NCI-H510A (cell line): ENCODE measurements at places on chromosomes 4 and X.
A peak's percentile ranks its signal among the peaks of the same experiment; 100 is the strongest.

DNA sequence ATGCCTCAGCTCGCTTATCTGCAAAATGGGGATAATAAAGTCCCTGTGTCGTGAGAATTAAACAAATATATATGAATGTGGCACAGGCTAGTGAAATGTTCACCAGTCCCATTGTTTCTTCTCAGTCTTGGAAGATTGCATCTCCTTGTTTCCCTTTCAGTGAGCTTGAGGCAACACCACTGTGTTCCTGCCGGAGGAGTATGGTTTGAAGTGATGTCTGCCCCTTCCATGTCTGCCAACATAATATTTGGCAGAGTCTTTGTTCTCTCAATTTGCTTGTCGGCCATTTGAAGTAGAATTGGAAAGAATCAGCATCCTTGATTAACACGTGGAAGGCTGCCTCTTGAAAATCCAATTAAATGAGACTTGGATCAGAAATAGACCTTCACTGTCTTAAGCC lies 1088.5 kb upstream of the INTU start:
- no peak for DNase-seq

DNA sequence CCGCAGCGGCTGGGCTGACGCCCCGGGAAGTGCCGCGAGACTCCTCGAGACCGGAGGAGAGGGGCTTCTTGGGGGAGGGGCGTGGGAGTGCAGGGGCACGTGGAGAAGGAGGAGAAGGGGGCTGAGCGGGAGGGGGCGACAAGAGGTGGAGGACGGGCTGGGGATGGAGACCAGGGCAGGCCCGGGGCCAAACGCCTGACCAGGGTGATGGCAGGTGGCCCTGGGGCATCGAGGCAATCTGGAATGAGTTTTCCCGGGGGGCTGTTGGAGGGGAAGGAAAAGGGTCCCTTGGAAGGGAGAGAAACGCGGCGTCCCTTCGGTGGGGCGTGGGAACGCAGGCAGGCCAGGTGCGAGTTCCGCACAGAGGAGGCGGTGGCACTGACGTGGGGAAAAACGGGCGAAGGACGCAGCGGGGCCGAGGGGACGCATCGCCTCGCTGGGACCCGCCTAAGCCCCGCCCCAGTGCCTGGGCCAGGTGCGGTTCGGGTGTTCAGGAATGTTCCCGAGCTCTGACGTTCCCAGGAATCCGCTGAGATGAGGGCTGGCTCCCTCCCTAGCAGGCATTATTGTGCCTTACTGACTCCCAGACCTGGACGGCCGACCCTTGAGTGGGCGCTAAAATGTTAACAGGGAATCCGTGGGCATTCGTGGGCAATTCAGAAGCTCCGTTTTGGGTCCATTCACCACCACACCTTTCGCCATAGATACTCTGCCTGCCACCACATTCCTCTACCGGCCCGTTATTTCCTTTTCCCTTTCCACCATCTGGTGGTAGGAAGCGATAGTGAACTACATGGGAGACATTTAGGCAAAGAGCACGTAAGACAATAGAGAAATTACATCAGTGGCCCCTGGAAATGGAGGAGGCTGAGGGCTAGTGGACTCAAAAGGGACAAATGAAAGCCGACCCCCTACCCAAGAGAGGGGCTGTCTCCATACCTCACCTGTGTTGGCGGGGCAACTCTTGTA lies 795 bp upstream of the SH3KBP1 start:
- no peak for DNase-seq

DNA sequence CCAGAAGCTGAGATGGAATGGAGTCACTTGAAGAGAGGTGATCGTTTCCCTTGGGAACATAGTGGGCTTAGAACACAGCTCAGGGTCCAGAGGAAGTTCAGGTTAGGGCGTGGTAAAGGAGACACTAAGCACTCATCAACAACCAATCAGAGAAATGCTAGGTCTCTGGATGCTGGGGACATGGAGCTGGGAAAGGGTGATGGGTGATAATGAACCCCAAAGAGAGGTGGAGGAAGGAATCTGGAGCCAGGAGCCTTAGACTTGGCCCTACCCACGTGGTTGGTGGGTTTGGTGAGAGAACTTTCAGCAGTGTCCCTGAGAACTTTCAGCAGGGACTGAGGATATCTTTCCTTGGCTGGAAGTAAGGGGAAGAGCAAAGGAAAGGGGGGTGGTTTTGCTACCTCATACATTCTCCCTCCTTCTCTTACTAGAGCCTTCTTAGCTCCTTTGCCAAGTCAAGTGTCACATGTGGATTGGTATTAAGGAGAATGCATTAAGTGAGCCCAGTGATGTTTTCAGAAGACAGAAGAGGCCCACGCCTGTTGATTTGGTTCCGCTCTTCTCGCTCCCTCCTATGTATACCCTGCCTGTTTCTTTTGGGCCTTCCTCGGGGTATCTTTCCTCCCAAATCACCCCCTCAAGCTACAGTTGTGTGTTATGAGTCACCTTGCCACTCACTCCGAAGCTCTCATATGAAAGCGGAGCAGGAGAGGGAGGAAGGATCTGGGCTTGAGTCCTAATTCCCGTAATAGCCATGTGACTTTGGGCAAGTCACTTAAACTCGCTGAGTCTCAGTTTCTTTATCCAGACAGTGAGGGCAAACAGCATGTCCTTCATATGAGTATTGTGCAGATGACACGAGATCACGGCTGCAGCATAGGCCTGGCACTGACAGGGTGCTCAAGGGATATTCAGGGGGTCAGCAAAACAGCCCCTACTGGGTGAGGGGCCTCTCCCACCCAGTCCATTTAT lies 63.1 kb downstream of the TSC22D3 start:
- no peak for DNase-seq

GRCh38 chrX:49250578-49250977 lies 13.9 kb downstream of the FOXP3 start:
- DNase-seq, result no peak

- no peak for DNase-seq
Measured at GRCh38 chrX:66036231-66036630, 3.6 kb downstream of the VSIG4 start.

- no peak for DNase-seq
Measured at GRCh38 chrX:10399043-10399741, 221.2 kb downstream of the MID1 start.

- no peak for DNase-seq
Measured at GRCh38 chr4:2011583-2011982, 2.8 kb upstream of the NELFA start.

GRCh38 chr4:101414496-101414895 lies 67.2 kb upstream of the PPP3CA start:
- no peak for DNase-seq

GRCh38 chr4:139761461-139761860 lies 95.8 kb downstream of the MGST2 start:
- DNase-seq, result no peak

- DNase-seq, result no peak
Measured at GRCh38 chrX:136057567-136057966, 72.3 kb downstream of the SLC9A6 start.

DNA sequence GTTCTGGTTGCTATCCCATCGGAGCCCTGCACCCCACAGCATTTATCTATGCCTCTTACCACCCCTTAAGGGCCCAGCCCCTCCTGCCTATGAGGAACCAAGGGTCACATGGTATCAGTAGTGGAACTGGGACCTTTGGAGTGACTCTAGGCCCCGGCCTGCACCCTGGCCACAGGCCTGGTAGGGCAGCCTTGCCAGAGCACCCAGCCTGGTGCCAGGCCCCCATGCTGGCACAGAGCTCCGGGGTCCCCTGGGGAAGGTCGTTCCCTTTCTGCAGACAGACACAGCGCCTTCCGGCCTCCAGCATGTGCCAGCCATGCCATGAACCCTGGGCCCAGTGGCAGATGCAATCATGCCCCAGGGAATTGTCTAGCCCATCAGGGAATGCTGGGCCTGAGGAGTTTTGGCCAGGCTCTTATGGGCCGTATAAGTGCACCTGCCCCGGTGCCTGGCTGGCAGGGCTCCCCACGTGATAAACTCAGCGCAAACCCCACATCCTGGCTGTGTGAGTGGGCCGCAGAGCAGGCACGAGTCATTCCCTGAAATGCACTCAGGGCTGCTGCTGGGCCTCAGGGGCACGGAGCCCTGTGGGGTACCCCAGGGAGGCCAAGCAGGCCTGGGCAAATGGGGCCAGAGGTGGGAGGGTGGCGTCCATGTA lies 19.8 kb upstream of the ADD1 start:
- no peak for DNase-seq

GRCh38 chr4:97558204-97558778 lies 585.0 kb downstream of the STPG2 start:
- no peak for DNase-seq

DNA sequence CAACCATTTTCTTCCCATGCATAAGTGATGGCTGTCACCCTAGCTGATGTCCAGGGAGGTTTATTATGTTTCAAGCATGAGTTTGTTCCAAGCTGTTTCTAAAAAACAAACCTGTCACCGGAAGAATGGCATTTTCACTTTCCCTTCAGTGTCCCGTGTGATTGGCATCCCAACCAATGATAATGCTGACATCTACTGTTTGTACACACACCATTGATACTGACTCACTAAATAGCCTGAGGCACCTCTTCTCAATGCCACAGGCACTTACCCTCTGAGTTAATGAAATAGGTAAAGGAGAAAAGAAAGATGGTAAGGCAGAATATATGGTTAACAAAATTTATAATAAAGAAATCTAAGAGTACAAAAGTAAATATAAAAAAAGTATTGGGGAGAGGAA lies 23.1 kb upstream of the VCX2 start:
- no peak for DNase-seq

DNA sequence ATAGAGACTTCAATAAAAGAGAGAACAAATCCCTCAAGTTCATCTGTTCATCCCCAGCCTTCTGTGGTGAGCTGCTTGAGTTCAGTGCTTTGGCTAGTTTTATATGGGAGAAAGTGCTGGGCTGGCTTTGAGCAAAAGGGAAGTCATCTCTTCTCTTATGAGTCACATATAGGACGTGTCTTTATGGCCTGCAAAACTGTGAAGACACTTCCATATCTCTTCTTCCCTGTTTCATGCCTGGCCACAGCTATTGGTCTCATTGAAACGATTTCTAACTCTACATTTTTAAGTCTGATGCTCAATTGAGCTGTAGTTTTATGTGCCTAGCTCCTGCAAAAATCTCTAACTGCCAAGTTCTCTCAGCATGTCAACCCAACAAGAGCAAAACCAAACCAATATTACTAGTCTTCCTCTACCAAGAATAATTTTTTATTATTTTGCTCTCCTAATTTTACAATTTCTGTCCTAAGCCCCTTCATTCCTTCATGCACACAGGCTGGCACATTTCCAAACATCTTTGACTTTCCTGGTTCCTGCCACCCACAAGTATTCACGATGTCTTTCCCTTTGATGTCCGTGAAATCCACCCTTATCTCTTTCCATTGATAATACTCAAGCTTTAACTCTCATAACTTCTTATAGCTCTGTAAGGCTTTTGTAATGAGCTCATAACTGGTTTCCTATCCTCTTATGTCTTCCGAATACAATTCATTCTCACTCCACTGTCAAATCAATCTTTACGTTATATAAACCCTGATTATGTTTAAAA lies 165.3 kb downstream of the BTC start:
- no peak for DNase-seq

DNA sequence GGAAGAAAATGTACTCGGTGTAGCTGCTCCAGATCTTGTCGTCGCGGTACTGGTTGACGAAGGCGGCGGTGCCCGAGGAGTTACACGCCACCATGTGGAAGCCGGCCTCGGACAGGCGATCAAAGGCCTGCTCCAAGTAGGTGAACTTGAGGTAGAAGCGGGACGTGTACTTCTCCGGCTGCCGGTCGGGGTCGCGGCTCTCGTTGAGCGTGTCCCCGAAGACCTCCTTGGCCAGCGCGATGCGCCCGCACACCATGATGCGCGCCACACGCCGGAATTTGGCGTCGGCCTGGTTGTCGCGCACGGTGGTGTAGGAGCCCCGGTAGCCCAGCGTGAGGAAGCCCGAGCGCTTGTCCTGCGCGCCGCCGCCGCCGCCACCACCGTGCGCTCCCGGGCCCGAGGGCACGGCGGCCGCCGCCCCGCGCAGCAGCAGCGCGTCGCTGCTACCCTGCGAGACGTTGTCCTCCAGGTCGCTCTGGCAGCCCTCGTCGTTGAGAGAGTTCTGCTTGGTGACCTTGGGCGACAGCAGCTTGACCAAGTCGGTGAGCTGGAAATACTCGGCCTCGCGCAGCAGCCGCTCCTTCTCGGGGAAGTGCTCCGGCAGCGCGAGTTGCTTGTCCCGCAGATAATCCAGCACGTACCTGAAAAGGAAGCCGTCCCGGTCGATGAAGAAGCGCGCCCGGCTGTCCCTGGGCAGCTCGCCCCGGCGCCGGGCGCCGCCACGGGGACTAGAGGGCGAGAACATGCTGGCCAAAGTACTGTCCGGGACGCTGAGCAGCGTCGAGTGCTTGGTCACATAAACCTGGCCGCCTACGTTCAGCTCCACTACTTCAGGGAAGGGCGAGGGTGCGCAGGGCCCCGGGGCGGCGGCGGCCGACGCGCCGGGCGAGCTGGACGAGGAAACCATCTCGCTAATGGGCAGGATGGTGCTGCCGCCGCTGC lies 775 bp downstream of the KCTD8 start:
- peak; percentile 28 for DNase-seq

GRCh38 chr4:176957353-176958118 lies 164.8 kb upstream of the VEGFC start:
- DNase-seq, result no peak

- DNase-seq, result no peak
Measured at GRCh38 chrX:142499992-142500391, 294.9 kb upstream of the MAGEC2 start.

DNA sequence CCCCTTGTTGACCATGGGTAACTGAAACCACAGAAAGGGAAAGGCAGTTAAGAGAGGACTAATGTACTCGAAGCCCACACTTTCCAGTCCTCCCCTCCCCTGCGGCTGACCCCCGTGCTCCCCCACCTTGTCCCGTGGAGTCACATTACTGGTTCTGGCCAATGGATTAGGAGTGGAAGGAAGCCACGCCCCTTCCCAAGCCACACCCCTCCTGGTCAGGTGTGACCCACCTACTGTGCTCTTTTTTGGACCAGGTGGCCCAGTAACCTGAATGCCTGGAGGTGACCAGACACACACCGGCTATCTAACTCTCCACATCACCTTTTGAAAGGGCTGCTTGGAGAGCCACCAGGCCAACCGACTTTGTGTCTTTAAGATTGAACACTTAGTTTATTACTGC lies 109.3 kb upstream of the MSX1 start:
- no peak for DNase-seq

DNA sequence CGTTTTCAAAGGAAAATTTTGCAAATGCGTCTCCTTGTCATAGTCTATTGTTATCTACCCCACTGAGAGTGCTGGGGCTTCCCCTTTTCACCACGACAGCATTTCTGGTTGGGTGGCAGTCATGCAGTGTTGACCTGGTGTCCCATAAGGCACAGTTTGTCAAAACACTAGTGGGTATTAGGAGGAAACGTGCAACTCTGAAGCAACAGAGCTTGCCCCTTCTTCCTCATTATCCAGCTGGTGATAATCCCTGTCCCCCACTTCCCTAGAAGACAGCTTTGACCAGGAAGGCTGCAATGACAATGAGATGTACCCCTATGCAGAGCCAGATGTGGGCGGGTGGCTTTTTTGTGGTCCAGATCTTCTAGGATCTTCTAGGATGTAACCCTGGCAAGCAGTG lies 1.8 kb downstream of the TBC1D1 start:
- DNase-seq, result no peak
